ENCODE measurements at places on chromosomes 3 and 15. TPM values are rescaled to one million over a fixed set of nuclear protein-coding genes. Genes with fewer than 3 reads are reported as not detected.

DNA sequence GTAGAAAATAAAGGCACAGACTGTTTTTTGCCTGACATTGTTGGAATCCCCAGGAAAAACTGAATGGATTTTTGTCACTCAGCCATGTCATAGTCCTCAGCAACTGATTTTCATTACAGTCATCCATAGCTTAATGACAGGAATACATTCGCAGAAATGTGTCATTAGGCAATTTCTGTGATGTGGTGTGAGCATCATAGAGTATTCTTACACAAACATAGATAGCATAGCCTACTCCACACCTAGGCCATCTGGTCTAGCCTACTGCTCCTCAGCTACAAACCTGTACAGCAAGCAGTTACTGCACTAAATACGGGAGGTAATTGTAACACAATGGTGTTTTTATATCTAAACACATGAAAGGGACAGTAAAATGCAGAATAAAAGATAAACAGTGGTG lies 34.4 kb upstream of the FBN1 start:
- no peaks in the 10 kb centered on the region for H3K36me3 ChIP-seq
- H3K4me3 ChIP-seq, result no peak overlapping the region
- peaks cover 5% of the 10 kb centered on the region for H3K27me3 ChIP-seq
- H3K4me1 ChIP-seq, result no peaks in the 10 kb centered on the region

DNA sequence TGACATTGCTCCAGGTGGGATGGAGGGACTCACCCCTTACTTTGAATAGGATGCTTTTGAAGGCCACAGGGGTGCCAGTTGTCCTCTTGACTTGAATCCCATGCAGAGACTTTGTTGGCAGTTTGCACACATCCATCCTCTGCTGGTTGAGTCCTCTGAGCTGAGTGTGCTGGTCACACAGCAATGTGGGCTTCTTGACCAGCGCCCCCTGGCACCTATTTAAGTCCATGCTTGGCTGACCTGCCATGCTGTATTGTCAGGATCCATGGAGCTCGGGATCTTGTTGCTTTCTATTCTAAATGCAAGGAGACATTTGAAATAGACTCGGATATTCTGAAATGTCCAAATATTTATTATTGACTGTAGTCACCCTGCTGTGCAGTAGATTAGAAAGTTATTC lies 19.8 kb downstream of the RAB7A start:
- H3K27me3 ChIP-seq, result no peaks in the 10 kb centered on the region
- H3K27ac ChIP-seq, result no peak overlapping the region
- no peak overlapping the region for H3K4me3 ChIP-seq
- peaks cover 49% of the 10 kb centered on the region for H3K36me3 ChIP-seq
- H3K4me1 ChIP-seq, result peaks cover 10% of the 10 kb centered on the region
- no peak for DNase-seq

DNA sequence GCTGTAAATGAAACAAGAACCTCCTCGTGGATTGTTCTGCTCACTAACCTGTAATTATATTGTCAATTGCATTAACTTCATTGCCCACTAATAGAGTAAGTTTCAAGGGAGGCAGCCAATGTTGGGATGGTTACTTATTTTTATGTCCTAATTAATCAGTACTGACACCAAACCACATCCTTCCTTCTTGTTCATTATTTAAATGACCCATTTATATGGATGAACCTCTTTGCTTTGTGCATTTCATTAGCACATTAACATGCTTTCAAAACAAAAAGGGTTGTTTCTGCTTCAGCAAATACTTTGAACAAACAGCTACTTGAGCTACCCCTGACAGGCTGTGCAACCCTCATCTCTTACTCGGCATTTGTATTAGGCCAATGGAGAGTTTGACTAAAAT lies 374.2 kb downstream of the MECOM start:
- no peak overlapping the region for H3K4me3 ChIP-seq
- DNase-seq, result no peak
- H3K4me1 ChIP-seq, result no peaks in the 10 kb centered on the region
- no peaks in the 10 kb centered on the region for H3K27me3 ChIP-seq

- no peak overlapping the region for H3K27ac ChIP-seq
- DNase-seq, result no peak
- no peaks in the 10 kb centered on the region for H3K4me1 ChIP-seq
- H3K27me3 ChIP-seq, result peaks cover 10% of the 10 kb centered on the region
- no peak overlapping the region for H3K4me3 ChIP-seq
- no peaks in the 10 kb centered on the region for H3K36me3 ChIP-seq
Observed at GRCh38 chr3:194974468-194975135, 288.9 kb downstream of the FAM43A start.

DNA sequence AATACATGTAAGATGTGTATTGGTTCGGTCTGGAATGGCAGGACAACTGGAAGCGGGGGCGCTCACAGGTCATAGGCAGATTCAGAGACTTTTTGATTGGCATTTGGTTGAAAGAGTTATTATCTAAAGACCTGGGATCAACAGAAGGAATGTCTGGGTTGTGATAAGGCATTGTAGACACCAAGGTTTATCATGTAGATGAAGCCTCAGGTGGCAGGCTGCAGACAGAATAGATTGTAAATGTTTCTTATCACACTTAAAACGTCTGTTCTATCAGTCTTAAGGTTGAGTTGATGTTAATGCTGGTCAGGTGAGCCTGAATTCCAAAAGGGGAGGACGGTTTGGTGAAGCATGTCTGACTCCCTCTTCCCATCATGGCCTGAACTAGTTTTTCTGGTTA lies 295.9 kb upstream of the PROK2 start:
- no peak for DNase-seq
- no peak overlapping the region for H3K27ac ChIP-seq
- peaks cover 2% of the 10 kb centered on the region for H3K36me3 ChIP-seq
- no peaks in the 10 kb centered on the region for H3K27me3 ChIP-seq

- H3K4me1 ChIP-seq, result no peaks in the 10 kb centered on the region
- H3K27me3 ChIP-seq, result no peaks in the 10 kb centered on the region
- DNase-seq, result no peak
- no peaks in the 10 kb centered on the region for H3K36me3 ChIP-seq
Observed at GRCh38 chr3:153343988-153344782, 182.2 kb downstream of the RAP2B start.

DNA sequence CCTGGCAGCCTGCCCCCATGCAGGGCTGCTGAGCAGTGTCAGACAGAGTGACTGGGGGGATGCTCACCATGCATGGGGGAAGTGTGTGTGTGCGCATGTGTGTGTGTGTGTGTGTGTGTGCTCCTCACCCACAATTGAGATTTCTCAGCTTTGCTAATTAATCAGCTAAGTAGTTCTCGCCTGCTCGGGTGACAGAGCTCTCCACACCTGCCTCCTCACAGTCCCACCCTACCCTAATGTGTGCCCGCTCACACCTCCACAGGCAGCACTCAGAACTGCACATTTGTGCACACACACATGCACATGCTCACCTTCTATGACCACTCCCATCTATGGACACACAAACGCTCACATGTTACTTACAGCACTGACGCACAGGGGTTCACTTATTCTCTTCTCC lies 37.3 kb downstream of the CACNA2D2 start:
- DNase-seq, result no peak
- no peak overlapping the region for H3K27ac ChIP-seq
- H3K4me1 ChIP-seq, result peaks cover 6% of the 10 kb centered on the region
- H3K4me3 ChIP-seq, result no peak overlapping the region

DNA sequence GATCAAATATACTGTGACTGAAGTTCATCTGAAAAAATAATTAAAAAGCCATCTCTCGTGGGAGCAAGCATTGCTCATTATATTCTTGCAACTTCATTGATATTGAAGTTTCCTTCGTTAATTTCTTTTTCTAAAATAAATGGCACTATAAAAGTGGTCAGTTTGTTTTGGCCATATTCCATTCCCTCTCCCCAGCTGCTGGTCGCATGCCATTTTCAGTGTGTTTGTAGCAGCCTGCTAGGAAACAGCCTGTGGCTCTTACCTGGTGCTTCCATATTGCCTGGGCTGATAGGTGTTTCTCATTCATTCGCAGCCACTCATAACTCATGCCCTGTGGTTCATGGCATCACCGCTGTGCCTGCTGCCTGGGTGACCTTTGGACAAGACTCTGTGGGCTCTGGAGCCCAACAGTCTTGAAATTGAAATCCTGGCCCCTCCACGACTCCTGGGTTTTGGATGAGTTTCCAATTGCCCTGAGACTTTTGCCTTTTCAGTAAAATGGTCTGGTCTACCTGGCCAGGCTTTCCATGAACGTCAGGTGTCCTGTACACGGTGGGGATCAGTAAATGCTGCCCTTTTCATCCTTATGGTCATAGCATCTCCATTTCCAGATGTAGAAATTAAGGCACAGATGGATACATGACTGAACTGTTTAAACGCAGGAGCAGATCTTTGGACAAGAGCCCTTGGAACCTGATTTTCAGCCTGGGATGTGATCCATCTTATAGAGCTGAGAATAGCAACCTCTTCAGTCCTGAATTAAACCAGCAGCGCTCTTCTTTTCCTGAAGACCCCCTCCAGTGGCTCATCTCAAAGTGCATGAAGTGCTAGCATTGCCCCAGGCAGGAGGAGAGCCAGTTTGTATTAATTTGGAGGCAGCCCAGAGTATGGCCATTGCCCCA lies 69.4 kb downstream of the SLCO3A1 start:
- H3K27me3 ChIP-seq, result no peaks in the 10 kb centered on the region
- no peak overlapping the region for H3K4me3 ChIP-seq
- peaks cover 4% of the 10 kb centered on the region for H3K36me3 ChIP-seq
- no peak overlapping the region for H3K27ac ChIP-seq

DNA sequence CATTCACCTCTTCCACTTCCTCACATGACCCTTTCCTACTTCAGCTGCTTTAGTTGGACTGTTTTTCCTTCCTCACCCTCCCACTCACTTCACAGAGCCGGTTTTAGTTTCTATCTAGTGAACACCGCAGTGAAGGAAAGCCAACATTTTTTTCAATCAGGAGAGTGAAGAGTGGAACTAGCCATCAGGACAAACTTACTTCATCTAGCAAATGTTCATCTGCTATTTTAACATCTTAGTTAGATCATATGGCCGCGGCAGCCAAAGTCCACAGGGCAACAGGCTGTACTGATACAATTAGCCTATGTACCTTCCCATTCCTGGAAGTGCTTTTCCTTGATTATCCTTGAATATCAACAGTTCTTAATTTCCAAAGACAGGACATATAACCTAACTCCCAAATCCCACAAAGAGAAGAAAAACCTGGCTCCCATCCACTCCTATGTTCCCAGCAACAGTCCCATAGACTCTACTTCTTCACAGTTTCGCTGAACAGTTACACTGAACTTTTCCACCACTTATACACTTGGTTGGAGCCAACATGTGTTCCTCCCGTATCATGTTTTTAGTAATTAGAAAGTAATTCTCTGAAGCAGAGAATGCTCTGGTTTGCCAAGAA lies 456.2 kb upstream of the THBS1 start:
- H3K36me3 ChIP-seq, result no peaks in the 10 kb centered on the region
- H3K4me3 ChIP-seq, result no peak overlapping the region

GRCh38 chr15:35874260-35874905 lies 328.4 kb upstream of the DPH6 start:
- H3K27ac ChIP-seq, result no peak overlapping the region
- H3K4me3 ChIP-seq, result no peak overlapping the region
- H3K4me1 ChIP-seq, result no peaks in the 10 kb centered on the region
- no peak for DNase-seq

Gene NR1I2
- total RNA-seq, result 0.28 TPM

Gene EFCAB12
- 1.2 TPM for total RNA-seq

Gene TMEM108
- total RNA-seq, result not detected

Gene LDHAL6B
- total RNA-seq, result not detected

Gene GHRL
- 0.94 TPM for total RNA-seq
